Cortex of kidney (tissue), 1 donor: ENCODE measurements at places on chromosomes 5 and 9.

- DNase-seq = no peak
Observed at GRCh38 chr9:101054657-101055056, 26.1 kb downstream of the PLPPR1 start.

GRCh38 chr9:34475097-34475496 is 16.5 kb downstream of the DNAI1 start:
- DNase-seq = no peak

GRCh38 chr9:136784249-136784996 is 6.7 kb upstream of the TMEM141 start:
- no peak for DNase-seq

- DNase-seq = no peak
Observed at GRCh38 chr5:172642926-172643871, 2.1 kb downstream of the NEURL1B start.

- DNase-seq = no peak
Observed at GRCh38 chr5:1111241-1111726, 579 bp downstream of the SLC12A7 start.
